ENCODE measurements at places on chromosomes 3 and 15.

GRCh38 chr3:23594066-23594465 lies 211.7 kb upstream of the UBE2E1 start:
- DNase-seq = no peak

DNA sequence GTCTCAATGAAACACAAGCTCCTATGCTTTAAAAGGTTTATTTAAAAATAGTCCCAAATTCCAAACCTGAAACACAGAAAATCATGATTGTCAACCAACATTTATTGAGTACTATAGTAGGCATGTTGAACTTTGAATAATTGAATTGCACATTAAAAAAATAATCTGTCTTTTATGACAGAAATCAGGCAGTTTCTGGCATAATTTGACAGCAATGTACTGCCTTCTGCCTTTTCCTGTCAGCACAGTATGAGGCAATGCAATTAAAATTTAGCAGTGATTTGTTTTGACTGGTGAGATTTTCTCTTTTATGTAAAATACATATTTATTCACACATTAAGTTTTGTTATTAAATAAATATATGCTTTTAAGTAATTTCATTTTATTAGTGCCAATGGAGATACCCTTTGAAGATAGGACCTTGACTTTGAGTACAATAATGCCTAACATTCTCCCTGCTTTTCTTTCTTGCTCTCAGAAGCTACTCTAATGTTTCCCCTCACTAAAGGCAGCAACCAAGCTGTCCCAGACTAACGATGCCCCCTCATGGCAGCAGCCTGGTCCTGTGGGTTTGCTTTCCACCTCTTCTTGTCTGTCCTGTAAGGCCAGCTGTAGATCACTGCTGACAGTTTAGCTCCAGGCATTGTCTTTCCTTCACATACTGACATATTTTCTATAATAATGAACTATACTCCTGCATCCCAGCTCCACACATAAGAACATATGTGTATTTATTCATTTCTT lies 346.7 kb downstream of the IL20RB start:
- DNase-seq = no peak

DNA sequence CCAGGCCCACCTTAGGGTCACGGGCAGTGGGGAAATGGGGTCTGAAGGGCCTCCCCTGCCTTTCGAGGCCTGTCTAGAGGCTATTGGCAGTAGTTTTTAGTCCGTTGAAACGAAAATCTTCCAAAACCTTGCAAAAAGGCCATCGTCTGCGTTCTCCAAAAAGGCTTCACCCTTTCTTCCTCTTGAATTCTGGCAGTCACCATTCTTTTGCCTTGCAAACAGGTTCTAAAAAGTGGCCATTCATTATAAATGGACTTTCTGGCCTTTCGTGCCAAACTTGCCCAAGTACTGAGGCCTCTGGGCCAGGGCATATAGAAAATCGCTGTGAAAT lies 367 bp upstream of the TARS3 start:
- DNase-seq = no peak

GRCh38 chr15:36893276-36893675 lies 207.1 kb downstream of the MEIS2 start:
- DNase-seq = no peak

DNA sequence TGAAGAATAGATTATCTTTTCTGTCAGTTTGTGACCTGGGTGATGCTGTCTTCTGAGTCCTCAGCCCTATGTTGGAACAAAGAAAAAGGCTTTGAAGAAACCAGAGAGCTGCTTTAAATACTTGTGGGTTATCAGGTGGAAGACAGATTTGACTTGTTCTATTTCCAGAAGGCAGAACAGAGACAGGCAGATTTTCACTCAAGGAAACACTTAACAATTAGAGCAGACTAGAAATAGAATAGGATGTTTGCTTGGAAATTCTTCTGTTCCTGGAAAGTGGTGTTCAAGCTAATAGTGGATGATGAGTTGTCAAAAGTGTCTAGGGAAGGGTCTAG lies 219.4 kb downstream of the UBE2E2 start:
- DNase-seq = no peak

DNA sequence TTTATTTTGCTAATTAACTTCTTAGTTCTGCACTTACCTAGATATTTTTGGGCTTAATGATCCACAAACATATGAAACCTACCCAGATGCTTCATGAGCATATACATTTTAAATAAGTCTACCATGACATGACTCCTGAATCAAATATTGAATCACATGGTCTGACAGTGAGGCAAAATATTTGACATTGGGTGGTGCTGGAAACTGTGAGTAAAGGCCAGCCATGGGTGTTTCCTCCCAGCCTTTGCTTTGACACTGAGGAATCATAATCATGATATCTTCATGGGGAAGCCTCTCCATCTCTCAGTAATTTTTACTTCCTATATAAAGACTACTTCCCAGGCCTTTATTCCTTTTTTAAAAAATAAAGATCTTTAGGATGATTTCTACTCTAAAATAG lies 22.8 kb upstream of the SSR3 start:
- DNase-seq = peak; percentile 67

GRCh38 chr3:83226751-83227150 lies 1465.3 kb upstream of the GBE1 start:
- DNase-seq = no peak

GRCh38 chr3:143187111-143187510 lies 67.5 kb downstream of the CHST2 start:
- DNase-seq = no peak

DNA sequence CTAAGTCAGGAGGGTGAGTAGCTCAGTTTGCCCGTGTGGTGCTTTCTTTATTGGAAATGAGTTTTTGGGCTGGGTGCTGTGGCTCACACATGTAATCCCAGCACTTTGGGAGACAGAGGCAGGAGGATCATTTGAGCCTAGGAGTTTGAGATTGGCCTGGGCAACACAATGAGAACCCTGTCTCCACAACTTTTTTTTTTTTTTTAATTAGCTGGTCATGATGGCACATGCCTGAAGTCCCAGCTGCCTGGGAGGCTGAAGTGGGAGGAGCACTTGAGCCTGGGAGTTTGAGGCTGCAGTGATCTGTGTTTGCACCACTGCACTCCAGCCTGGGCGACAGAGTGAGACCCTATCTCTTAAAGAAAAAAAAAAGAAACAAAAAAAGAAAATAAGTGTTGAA lies 174.9 kb downstream of the NSMCE3 start:
- DNase-seq = no peak

DNA sequence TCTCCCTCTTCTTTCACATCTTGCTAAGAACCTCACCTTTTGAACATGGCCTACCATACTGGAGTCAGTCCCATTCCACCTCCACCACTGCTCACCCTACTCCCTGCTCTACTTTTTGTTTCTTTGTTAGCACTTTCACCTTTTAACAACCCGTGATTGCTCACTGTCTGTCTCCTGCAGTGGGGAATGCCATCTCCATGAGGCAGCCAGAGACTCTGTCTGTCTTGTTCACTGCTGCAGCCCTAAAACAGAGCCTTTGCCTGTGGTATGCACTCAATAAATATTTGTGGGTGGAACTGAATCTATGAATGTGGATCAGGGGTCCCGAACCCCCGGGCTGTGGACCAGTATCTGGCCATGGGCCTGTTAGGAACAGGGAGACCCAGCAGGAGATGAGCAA lies 16.5 kb upstream of the TLE3 start:
- peak; percentile 14 for DNase-seq

DNA sequence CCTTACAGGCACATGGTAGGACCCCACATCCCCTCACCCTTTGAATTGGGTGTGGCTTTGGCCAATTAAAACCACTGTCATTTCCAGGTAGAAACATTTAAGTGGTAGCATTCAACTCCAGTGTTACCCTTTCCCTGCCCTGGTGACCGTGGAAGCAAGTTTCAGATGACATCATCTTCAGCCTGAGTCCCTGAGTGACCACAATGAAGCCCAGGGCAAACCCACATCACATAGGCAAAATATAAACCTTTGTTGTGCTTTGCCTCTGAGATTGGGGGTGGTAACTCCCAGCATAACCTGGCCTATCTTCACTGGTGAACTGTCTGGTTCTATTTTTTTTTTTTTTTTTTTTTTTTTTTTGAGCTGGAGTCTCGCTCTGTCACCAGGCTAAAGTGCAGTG lies 404.0 kb upstream of the WNT5A start:
- DNase-seq = peak; percentile 22

DNA sequence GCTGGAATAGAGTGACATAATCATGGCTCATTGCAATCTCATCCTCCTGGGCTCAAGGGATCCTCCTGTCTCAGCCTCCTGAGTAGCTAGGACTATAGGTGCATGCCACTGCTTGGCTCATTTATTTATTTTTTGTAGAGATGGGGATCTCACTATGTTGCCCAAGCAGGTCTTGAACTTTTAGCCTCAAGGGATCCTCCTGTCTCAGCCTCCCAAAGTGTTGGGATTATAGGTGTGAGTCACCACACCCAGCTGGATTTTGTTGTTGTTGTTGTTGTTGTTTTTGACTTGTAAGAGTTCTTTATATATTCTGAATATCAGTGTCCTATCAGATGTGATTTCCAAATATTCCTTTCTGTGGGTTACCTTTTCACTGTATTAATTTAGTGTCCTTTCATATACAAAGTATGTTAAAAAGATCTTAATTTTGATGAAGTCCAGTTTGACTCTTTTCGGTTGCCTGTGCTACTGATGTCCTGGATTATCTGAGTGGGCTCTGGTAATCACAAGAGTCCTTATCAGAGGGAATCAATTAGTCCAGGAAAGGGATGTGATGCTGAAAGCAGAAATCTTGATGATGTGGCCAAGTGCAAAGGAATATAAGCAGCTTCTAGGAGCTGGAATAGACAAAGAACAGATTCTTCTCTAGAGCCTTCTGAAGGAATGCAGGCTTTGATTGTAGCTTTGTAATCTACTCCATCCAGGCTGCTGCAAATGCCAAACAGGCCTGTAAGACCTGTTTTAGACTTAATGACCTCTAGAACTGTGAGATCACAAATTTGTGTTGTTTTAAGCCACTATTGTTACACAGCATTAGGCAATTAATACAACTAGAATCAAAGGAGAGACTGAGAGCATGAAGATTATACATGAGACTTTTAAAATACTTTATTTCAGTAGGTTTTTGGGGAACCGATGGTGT lies 30.2 kb downstream of the NCK1 start:
- no peak for DNase-seq

DNA sequence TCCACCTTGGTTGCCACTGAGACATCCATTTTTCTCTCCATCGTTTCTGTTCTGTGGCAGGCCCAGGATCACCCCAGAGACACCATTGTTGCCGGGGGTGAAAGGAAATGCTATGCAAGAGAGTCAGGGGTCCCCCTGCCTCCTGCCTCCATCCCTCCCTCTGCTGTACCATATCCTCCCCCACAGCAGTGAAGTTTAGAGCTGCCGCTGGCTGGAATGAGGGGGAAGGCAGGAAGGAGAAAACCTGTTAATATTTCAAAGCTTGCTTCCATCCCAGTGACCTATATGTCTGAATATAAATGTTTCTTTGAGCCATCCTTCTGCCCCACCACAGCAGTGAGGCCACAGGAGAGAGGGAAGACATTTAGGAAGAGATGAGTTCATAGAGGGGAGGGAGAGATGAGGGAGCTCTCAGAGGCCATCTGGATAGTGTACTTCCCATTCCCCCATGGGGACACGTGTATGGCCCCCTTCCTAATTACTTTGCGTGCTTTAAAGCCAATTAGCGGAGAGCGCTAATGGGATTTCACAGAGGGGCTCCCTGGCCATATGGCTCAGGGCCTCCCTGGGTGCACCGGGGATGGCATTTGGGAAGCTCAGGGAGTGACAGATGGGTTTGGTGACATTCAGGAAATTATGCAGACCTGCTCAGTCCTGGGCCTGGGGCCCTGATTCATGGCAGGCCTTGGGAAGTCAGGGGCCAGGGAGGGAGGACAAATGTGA lies 40.4 kb upstream of the CHRNB4 start:
- DNase-seq = no peak

DNA sequence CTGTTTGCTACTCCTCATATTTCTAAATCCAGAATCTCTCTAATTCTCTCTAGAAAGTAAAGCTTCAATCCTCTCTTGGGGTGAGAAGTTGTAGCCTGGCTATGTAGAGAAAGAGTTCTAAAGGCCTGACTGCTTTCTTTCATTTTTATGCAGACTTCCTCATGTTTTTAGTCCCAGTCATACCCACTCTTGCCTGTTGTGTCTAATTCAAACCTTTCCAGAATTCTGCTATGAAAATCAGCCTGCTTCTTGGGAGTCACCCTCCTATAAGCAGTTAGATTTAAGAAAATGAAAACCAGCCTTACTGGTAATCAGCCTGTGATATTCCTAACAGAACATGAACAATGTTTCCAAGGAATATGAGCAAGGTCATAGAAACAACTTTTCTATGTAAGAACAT lies 14.8 kb upstream of the ZNF639 start:
- peak; percentile 18 for DNase-seq

GRCh38 chr15:96043591-96044171 lies 286.8 kb upstream of the NR2F2 start:
- DNase-seq = no peak

GRCh38 chr3:176490357-176490756 lies 706.9 kb downstream of the TBL1XR1 start:
- no peak for DNase-seq

- no peak for DNase-seq
These were observed 17.5 kb upstream of the REC114 start for GRCh38 chr15:73425510-73425909.

- DNase-seq = no peak
These were observed 119.6 kb downstream of the CHDH start for GRCh38 chr3:53726643-53727042.

- no peak for DNase-seq
These were observed 140.1 kb upstream of the TMEM108 start for GRCh38 chr3:132898141-132898540.

DNA sequence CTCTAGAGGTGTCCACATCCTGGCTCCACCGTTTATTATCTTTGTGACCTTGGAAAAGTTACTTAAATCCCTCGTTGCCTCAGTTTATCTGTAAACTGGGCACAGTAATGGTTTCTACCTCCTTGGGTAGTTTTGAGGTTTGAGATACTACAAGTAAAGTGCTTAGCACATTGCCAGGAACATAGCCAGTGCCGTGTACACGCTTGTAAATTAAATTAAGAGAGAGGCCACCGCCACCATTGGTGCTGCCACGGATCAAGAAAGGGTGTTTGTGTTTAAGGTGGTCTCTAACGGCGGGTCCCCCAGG lies 5.8 kb upstream of the WNT7A start:
- DNase-seq = no peak

Data from EH (cell line).